ENCODE measurements at places on chromosomes 6 and 20.

GRCh38 chr6:97705568-97705967 lies 422.6 kb upstream of the MMS22L start:
- DNase-seq, result no peak

DNA sequence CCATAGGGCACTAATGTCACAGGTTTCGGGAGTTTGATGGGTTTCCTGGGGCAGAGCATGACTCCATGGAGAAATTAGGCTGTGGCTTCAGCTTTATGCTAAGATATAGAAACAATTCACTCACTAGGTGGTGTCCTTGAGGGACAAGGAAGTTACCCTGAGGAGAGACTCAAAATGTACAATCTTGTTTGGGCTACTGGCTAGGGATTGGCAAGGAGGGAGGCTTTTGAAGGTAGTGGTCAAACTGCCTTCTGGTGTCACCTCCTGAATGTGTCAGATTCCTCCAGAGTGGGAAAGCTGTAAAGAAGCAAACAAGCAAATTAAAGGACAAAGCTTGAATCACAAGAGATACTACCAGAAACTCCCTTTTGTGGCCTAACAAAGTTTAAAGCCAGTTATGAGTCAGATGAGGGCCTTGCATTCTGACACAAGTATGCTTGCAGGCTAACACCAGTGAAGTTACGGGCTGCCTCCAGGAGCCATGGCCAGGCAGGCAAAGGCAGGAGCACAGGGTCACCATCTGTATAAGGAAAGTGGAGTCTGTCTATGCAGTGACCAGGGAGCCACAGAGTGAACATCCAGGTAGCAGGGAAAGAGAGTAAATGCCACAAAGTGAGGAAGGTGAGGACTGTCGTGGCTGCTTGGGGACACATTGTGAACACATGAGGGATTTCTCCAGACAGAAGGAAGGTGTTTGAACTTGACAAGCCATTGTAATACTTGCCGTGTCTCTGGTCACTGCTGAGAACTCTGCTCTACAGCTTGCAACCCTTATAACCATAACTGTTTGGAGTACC lies 107.7 kb upstream of the DTNBP1 start:
- no peak for DNase-seq

GRCh38 chr6:30818391-30818841 lies 65.9 kb upstream of the DDR1 start:
- DNase-seq, result no peak

DNA sequence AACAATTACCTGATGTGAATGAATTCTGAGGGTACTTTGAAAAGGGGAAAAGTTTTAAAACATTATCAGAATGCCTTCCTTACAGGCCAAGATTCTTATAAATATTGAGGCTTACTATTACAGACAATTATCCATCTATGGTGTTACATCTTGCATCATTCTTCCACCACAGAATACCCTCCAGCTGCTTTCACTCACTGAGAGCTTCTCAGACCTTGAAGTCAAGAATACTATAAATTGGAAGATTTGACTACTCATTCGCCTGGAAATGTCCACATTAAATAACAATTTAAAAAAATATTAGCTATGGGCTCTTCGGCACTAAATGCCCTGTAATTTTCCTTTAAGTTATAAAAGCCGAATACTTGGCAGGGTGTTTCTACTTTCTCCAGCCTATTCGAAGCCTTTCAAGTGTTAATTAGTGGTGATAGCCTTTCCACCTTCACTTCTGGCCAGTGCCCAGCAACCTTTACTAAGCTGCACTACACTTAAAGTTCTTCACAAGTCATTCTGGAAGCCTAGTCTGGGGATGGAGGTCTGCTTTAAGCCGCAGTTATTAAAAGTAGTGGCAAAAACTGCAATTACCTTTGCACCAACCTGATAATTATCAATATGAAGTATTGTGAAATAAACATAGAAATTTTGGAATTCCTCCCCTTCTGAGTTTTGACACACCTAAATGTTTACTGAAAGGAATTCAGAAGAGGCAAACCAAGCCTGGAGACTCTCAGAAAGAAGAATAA lies 100.9 kb downstream of the BMP5 start:
- DNase-seq, result no peak

GRCh38 chr20:45419188-45420091 lies 3.5 kb downstream of the PIGT start:
- DNase-seq, result no peak

- DNase-seq, result no peak
Measured at GRCh38 chr6:169854083-169854725, 102.8 kb downstream of the ERMARD start.

GRCh38 chr20:2557873-2558580 lies 21.7 kb downstream of the TMC2 start:
- no peak for DNase-seq

DNA sequence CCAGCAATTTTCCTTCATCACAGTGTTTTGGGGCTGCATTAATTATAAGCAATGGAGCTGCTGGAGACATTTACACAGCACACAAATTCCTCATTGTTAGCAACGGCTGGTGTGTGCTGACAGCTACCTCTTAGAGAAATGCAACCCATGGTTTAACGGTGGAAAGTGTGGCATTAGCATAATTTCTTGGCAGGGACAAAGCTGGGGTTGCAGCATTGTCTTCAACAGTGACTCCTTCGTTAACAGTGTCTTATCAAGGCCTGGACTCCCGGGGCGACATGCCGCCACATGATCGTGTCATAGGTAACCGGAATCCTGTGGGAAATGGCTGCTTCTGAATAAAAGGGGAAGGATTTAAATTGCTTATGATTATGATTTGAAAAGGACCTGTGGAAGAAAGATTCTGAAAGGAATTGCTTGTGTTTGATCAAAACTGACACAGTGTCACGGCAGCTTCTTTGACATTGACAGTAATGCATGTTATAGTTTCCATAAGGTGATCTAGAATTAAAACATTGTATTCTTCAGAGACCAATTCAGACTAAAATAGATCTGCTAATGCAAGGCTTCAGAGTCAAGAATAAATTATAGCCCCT lies 128.0 kb downstream of the UST start:
- DNase-seq, result no peak

All from ascending aorta (tissue), 2 donors.